PC-3 (cell line): ENCODE measurements at places on chromosomes 5 and 9. TPM values are rescaled to one million over a fixed set of nuclear protein-coding genes. Genes with fewer than 3 reads are reported as not detected.

- DNase-seq = no peak
These were observed 1.4 kb downstream of the BAAT start for GRCh38 chr9:101383361-101383760.

DNA sequence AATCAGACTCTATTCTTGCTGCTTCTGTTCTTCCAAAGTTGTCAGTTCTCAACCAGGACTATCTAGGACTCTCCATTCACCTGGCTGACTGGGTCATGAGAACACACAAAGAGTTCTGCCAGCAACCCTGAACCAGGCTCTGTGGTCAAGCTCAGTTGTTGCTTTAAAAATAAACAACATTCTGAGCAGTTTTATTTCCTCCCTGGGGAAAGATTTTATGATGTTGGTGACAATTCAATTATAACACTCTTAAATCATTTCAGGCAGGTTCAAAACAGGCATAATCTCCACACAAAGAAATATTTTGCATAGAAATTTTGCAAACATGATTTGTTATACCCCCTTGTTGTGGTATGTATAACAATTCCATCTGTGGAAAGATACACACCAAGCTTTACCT is 36.0 kb downstream of the FTMT start:
- DNase-seq = no peak

WWC1 gene
- 31.8 and 44.2 TPM in 2 replicates for total RNA-seq

GRCh38 chr9:130394320-130394719 is 50.4 kb upstream of the ASS1 start:
- no peak for DNase-seq
